NCI-H2029 treated with DMSO at 0.1 percent for 48 hours (cell line): ENCODE measurements at places on chromosomes 11 and 22.

DNA sequence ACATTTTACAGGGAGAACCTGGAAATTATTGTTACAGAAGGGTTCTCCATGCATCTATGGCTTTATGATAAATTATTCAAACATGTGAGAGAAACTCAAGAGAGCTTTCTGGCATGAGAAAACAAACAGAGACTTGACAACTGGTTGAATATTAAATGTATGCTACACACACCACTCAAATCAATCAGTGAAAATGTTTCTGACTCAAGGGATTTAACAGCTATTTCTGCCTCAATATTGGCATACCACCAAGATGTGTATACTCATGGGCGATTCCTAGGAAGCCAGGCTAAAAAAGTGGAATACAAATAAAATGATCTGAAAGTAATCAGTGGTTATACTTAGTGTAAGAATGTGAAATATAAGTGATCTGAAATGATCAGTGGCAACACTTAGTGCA lies 15.8 kb upstream of the OR51T1 start:
- DNase-seq = no peak

DNA sequence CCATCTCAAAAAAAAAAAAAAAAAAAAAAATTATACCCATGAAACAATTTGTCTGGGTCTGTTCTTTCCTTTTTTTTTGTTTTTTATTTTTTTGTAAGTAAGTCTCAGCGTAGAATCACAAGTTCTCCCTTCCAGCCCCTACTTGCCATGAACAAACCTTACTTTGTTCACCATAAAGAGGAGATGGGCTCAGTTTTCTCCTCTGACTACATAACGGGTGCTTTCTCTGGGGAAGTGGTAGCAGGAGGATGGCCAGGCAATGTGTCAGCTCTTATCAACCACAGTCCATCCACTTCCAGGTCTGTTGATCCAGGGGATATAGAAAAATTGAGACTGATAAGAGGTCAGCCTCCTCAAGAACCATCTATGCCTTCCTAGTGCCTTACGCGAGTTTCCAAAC lies 11.0 kb downstream of the ASCC2 start:
- no peak for DNase-seq

DNA sequence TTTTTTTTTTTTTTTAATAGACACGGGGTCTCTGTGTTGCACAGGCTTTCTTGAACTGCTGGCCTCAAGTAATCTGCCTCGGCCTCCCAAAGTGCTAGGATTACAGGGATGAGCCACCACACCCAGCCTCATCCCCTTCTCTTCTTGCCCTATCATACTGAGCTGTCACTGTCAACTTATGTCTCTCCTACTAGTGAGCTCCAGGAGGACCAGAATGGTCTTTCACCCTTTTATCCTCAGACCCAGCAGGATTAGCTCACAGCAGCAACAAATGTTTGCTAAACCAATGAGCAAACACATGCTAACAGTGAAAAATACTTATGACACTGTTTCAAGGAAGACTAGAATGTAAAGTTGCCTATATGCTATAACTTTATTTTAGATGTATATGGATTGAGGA lies 6.4 kb upstream of the NXF1 start:
- no peak for DNase-seq

DNA sequence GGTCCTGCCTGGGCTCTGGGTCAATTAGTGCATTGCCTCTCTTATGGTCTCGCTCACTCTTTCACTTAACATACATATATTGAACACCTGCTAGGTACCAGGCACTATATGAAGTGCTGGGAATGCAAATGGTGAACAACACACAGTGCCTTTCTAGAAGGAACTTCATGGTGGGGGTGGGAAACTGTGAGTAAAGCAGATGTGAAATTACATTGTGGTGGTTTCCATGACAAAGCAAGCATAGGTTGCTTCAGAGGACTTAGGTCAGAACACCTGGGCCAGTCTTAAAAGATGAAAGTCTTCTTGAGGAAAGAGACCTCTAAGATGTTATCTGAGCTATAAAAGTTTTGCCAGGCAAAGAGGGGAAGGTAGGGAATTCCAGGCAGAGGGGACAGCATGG lies 231.3 kb downstream of the BUD13 start:
- DNase-seq = no peak

- DNase-seq = no peak
Measured at GRCh38 chr11:126419801-126420697, 64.6 kb downstream of the ST3GAL4 start.

DNA sequence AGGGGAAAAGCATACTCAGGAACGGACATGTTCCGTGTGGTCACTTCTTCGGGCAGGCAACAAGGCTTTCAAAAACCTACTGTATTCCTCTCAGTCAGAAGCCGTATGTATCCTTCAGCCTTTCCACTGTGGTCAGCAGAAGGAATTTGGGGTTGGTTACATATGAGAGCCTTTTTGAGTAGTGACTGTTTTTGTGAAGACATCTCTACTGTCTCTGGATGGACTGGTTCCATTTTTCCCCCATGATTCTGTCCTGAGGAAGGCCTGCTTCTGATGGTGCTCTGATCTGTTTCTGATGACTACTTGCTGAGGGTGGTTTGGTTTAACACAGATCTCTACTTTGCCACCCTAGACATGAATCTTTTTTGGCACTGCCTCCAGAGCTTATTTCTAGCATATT lies 63.7 kb upstream of the HORMAD2 start:
- no peak for DNase-seq

DNA sequence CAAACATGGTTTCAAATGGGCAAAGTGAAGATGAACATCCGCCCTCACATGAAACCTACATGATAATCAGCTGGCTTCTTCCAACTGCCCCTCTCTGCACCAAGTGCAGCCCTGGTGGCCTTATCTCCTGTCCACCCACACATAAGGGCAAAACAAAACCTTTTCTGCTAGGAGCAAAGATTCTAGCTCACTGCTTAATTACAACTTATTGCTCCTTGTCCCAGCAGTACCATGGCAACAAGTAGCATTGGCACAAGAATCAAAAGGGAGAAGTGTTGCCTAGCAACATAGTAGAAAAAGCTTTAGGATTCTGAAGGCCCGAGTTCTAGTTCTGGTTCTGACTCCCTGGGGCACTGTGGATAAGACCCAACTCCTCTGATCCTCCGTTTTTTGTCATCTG lies 68.7 kb upstream of the BMAL1 start:
- no peak for DNase-seq

DNA sequence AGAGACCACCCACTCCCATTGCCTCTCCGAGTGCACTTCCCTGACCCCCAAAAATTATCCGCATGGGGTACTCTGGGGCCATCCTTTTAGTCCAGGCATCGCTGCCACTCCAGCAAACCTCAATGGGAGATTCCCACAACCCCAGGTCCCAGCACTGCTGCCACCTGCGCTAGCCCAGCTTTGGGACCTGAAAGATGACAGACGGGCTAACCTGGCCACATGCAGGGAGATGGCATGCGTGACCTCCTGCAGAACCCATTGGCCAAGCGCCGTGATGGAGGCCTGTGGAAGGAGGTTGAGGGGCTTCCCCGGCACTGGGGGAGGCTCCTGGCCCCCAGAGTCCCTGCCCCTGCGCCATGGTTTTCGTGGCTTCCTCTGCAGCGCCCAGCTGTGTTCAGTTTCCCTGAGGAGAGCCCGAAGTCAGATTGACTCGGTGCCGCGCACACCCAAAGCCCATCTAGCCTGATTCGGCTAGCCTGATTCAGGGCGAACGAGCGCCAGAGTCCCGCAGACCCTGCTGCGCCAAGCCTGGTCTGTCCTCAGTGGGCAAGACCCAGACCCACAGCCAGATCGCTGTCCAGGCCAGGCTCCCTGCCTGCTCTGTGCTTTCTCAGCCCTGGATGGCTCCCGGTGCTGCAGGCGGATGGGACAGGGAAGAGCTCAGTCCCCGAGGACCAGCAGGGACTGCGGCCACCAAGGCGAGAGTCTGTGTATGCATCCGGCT lies 751 bp upstream of the WNT7B start:
- no peak for DNase-seq

DNA sequence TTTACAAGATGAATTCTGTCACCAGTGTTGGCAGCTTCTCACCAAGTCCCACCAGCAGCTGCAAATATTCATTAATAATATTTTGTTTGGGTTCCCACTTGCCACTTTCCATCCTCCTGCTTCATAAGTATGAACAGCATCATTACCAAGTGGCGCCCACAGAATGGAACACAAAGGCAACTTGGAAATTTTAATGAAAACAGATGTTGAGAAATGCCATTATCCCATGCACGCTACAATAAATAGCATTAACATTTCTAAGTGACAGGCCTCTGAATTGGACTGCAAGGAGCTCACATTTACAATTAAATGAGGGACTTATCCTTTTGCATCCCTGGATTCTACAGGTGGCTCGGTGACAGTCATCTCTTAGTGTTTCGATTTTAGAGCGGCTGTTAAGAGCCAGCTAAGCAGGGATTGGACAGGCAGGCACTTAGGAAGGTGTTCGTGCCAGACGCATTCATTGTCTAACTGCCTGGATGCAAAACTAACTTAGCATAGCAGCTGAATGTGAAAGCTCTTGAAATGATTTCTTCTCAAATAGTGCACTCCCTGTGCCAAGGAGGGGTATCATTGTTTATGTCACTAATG lies 170.3 kb downstream of the KIRREL3 start:
- peak; percentile 90 for DNase-seq

DNA sequence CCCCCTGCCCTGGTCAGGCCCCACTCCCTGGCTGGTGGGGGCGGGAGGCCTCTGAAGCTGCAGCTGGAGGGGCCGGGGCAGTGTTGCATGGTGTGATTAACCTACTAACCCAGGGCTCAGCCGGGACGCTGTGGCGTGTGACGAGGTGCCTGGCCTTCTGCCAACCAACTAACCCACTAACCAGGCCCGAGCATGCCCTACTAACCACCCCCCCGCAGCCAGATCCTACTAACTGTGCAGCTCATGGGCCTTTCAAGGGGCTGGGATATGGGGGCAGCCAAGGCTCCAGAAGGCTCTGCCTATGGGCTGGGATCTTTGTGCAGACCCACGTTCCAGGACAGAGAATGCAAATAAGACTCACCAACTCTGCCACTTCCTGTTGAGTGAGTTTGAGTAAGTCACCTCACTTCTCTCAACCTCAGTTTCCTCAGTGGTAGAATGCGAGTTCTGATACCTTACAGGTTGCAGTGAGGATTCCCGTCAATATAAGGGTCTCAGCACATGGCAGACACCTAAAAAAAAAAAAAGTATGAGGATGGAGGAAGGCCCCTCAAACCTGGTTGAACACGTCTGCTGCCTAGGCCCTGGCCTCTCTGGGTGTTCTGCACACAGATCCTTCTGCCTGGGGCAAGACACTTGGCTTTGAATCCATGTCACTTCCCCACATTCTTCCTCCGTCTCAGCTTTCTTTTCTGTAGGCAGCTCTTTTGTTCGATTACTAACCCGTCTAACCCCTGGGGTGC lies 14.1 kb downstream of the MIAT start:
- no peak for DNase-seq

DNA sequence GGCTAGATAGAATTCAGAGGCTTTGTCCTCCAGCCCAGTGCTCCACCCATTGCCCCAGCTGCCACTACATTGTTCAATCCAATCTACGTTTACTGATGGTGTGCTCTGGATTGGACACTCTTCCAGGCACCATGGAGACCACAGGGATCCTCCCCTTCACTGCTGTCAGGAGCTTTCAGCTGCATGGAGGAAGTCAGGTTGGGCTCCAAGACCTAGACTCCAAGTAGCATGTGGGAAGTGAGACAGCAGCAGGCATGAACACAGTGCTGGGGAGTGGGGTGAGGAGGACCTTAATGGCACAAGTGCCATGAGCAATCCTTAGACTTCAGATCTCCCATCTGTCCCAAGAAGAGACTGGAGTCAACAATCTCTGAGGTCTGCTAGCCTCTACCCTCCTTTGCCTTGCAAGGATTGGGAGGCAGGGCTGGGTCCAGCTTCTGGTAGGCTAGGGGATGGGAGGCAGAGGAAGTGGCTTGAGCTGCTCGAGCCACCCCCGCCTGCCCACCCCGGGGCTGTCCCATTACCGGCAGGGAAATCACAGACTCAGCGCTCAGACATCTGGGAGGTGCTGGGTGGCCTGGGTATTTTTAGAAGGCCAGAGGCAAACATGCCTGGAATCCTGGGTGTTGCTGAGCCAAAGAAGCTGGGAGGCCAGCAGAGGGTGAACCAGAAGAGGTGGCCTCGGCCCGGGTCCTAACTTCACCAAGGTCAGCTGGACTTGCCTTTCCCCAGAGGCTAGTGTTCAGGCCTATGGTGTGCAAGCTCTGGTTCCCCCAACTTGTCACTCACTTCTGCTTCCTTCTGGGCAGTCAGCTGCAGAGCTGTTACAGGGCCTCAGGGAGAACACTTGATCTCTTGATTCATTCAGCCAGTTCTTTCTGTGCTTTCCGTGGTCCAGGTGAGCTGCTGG lies 15.2 kb upstream of the FCHSD2 start:
- DNase-seq = no peak

DNA sequence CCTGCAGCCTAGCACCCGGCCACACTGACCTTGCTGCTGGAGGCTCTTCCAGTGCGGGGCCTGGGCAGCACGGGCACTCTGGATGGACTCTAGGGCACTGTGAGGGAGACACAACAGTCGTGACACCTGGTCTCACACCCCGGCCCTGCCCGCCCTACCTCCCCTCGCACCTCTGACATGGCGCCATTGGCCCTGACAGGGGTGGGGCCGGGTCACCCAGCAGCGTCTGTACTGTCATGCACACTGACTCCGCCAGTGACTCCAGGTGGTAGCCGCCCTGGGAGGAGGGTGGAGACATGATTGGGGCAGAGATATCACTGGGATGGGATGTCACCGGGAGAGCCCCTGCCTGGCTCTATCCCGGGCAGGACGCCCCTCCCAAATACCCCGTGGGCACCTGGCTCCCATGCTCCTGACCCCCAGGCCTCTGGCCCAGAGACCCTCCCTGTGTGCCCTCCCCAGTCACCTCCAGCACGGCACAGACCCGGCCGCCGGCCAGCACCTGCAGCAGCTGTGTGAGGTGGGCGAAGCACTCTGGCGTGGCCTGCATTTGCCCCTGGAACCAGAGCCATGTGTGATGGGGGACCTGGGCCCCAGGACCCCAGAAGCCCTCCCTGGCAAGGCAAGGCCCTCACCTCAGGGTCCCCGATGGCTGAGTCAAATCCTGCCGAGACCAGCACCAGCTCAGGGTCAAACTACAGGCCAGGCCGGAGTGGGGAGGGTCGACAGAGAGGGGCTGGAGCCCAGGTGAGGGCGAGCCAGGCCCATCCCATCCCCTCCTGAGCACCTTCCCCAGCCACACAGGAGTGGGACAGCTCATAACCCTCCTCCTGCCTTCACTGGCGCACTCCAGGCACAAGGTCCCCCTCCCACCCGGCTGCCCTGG lies 2.6 kb downstream of the HDAC10 start:
- no peak for DNase-seq

- DNase-seq = no peak
Measured at GRCh38 chr11:96215110-96215782, 127.7 kb downstream of the MAML2 start.

- no peak for DNase-seq
Measured at GRCh38 chr11:48165426-48165825, 51.2 kb upstream of the OR4B1 start.

GRCh38 chr11:70472240-70472639 lies 73.9 kb downstream of the CTTN start:
- no peak for DNase-seq

DNA sequence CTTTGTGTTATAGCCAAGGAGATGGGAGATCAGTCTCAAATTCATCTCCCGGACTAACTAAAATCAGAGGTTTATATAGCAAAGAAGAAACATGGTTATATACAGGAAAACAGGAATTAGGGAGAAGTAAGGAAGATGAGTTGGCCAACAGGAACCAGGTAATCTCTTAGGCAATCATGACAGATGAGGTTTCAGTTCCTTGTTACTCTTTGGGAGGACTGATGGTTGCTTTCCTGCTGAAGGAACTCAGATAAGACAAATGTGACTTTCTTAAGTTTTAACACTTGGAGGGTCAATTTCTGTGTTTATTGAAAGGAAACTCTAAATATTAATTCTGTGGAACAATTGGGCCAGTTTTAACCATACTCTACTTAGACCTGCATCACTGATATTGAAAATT lies 1072.0 kb upstream of the CNTN5 start:
- DNase-seq = no peak

- no peak for DNase-seq
Measured at GRCh38 chr22:42350373-42350772, 79.9 kb upstream of the TCF20 start.
